Fibroblast of upper back skin (primary cell): ENCODE measurements at places on chromosomes 7 and 10.
A peak's percentile ranks its signal among the peaks of the same experiment; 100 is the strongest.

DNA sequence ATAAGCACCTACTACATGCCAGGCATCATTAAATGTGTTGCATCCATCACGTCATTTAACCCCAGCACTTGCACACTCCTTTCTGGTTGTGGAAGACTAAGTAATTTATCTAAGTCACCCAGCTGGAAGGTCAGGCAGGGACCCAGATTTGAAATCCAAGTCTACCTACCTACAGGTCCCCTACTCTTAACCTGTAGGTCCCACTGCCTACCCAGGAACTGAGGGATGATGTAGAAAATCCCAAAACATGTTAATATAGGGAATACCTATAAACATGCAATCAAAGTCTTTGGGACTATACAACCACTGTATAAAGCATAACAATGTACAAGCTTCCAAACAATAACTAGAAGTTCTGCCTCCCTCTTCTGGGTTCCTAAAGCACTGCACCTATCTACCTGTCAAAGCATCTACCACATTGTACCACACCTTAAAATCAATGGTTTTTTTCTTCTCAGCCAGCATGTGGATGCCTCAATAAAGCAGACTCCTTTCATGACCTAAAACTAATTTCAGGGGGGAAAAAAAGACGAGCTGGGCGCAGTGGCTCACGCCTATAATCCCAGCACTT is 5.6 kb downstream of the IL6 start:
- no peak for DNase-seq

DNA sequence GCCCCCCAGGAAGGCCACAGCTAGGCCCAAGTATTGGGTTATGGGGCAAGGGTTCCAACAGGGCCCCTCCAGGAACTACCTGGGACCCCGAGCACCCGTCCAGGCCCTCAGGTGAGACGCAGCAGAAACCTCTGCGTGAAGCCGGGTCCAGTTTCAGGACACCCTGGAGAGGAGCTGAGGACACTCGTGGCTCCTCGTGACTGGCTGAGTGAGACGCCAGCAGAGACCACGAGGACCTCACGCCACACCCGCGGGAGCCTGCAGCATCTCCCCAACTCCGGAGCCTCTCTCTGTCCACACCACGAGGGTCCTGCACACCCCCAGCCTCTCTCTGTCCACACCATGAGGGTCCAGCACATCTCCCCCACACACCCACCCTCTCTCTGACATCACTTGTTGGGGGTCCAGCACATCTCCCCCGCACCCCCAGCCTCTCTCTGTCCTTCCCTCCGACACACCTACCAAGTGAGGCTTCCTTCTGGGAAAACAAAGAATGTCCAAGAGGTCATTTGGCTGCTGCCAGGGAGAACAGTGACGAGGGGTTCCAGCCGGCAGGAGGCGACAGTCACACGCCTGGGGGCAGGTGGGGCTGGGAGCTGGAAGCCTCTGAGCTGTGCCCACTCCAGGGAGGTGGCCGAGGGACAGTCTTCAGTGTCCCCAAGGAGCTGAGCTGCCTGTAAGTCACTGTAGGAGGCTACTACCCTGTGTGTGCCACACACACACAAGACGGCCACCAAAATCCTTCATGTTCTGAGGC is 46.1 kb upstream of the PPP2R2D start:
- DNase-seq = no peak

- peak; percentile 82 for DNase-seq
Observed at GRCh38 chr7:98922392-98923187, 44.3 kb downstream of the TRRAP start.

- no peak for DNase-seq
Observed at GRCh38 chr7:75039166-75039565, 34.4 kb downstream of the RCC1L start.

DNA sequence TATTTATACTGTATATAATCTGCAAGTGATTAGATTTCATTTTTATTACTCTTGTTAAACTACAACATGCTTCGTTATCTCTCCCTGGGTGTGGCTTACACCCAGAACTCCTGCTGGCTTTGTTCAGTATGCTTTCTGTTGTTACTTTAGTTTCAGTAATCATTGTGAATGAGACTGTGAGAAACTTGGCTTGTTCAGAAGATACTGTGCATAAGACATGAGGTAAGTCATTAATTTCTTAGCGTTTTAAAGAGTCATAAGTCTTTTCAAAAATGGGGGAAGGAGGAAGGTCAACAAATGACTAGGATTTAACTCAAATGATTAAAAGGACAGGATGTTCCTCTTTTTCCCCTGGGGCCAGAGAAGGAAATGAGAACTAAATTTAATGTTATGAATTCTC is 11.6 kb upstream of the ADD3 start:
- DNase-seq = no peak

DNA sequence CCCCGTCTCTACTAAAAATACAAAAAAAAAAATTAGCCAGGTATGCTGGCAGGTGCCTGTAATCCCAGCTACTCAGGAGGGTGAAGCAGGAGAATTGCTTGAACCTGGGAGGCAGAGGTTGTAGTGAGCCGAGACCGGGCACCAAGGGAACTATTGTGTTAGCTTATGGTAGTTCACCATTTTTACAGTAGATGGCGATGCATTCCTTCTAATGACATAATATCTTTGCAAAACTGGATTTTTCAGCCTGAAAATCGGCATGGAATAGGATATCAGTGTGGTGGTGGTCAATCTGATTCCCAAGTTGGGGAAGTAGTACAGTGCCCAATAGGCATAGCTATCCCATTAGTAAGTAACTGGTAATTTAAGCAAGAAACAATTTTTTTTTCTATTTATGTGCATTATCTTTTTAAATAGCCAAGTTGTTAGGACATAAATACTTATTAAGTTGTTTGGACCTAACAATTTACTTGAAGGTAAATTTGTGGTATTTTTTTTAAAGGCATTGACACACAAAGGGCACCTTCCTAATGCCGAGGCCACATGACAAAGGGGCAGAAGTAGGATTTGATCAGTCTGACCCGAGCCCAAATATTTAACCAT is 17.6 kb upstream of the IMPDH1 start:
- peak; percentile 66 for DNase-seq

DNA sequence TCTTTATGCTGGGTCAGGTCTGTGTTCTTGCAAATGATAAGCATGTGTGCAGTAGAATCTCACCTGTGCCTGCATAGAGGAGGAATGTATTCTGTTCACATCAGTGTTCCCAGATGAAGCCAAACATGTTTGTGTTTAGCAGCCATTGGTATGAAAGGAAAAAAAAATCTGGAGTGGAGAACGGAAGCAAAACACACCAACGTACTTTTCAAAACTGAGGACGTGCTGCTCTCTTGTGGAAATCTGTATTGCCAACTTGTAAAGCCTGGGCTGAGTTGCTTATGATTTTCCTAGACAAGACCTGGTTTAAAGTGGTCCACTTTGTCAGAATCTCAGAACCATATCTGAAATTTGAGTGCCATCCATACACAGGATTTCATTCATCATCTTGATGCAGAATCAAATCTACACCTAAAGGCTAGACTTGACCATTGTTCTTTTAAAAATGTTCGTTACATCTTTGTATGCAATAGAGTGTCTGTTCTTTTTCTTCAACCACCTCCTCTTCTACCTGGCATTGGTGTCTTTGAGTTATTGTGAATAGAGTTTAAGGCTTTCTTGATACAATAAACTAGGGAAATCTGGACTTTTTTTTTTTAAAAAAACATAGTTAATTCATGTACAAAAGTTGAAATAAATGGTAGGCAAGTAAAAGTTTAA is 367.7 kb downstream of the PHF14 start:
- DNase-seq = peak; percentile 50

DNA sequence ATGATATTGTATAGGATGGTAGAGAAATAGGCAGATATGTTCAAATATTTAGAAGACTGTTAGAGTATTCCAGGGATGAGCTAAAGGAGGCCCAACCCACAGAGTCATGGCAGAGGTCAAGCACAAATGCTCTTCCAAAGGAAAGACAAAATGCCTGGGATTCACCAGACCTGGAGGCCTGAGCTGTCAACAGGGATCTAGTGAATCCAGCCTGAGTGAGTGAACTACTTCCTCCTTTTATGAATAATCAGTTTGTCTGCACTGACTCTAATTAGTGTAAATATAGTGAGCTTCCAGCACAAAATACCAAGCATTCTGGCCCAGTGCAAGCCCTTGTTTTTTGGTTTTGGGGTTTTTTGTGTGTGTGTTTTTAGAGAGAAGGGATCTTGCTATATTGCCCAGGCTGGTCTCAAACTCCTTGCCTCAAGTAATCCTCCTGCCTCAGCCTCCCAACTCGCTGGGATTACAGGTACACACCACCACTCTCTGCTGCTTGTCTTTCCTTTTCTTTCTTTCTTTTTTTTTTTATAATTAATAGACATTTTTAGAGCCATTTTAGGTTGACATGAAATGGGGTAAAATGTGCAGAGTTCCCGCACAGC is 244.4 kb downstream of the SKIDA1 start:
- DNase-seq = peak; percentile 58

DNA sequence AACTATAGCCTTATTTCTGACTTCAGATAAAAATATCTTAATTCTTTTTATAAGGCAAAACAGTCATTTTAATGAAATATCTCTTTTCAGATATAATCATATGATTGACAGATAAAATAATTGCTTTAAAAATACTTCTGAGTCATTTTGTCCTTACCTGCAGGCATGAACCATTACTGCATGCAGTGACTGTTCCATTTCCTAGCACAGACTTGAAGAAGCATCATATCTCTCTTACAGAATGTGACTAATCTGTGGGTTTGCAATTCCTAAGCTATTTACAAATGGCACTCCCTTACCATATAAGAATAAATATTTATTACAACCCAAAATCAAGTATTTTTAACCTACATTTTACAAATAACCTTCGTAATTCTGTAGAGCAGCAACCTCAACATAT is 120.7 kb downstream of the SRPK2 start:
- DNase-seq = peak; percentile 56

DNA sequence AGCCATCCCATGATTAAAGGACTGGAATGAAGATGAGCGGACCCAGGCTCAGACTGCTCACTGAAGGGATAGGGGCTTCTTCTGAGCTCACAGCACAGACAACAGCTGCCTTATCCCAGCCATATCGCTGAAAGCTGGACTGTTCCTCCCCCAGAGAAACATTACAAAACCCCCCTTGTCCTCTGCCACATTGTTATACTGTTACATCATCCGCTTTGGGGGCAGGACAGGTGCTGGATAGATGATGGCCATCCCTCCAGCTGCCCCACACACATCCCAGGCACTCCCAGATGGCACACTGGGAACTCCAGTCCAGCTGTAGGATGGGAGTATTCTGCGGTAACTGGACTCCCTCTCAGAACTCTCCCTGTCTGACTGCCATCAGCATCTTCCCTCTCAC is 58.7 kb upstream of the BTRC start:
- DNase-seq = no peak

DNA sequence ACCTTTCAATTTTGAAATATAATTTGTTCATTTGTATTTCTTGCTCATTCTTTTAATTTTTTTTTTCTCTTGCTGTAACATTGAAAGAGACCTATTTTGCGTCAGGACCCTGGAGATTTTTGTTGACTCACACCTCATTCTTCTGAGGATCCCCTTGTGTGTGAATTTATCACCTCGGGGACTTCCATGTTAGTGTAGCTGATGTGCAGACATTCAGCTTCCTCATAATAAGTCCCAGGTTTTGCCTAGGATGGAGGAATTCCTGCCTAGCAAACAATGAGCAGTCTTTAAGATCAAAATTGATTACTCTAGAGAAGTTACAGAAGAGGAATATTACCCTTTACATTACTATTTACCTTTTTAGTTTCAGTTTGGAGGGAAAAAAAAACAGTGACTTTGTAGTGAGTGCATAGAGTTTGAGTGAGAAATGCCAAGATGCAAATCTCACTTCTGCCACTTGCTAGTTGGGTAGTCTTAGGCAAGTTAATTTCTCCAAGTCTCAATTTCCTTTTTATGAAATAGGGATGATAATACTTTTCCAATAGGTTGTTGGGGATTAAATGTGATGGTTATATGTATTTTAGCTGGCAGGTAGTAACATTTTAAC is 14.3 kb downstream of the TES start:
- DNase-seq = no peak

GRCh38 chr7:13050703-13051102 is 363.3 kb downstream of the ARL4A start:
- DNase-seq = peak; percentile 65

GRCh38 chr7:30984359-30985107 is 20.8 kb downstream of the GHRHR start:
- DNase-seq = peak; percentile 18

DNA sequence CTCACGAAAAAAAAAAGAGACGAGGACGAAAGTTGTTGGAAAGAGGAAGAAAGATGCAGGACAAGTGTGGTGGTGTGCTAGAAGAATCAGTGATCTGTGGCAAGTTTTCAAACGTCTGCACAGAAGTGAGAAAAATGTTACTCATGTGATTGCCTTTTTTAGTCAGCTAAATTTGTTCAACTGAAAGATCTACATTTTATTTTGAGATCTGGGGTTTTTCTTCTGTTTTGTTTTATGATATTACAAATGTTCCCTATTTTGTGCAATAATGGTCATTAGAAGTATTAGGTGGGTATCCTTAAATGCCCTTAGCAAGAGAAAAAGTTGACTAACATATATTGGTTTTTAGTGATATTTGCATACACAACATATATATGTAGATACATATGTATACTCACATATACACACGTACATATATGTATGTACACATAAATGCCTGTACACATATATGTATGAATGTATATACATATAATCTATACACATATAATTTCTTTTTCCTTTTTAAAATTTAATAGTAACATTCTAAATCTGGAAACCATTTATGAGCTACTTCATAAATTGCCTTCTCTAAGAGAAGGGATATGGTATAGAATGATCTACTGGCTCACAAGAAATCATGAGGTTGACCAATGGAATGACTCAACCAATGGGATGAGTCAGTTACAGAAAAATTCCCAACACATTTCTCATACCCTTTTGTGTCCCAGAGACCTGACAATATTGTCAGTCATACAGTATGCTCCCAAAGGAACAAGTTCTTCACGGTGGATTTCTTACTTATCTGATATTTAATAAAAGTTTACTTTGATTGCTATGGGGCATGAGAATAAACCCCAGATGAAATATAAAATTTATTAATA is 38.4 kb downstream of the SLC39A12 start:
- DNase-seq = peak; percentile 88

DNA sequence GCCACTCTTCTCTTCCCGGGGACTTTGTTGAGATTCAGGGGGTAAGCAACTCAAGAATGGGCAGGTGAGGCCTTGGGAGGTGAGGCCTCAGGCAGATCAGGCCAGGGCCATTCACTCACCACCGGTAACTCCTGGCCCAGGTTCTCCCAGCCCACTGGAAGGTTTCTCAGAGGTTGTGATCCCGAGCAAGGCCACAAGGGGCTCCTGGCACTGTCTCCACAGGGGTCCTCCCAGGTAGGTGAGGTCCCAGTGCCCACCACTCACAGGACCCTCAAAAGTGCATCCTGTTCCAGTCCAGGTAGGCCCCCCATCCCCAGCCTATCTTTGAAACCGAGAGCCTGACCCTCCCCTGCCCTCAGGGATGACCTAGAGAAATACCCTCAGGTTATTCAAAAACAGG is 236.1 kb downstream of the BUB3 start:
- no peak for DNase-seq

- no peak for DNase-seq
Observed at GRCh38 chr10:63929831-63930467, 408.7 kb downstream of the REEP3 start.

GRCh38 chr10:118669020-118669791 is 73.8 kb upstream of the PRLHR start:
- peak; percentile 84 for DNase-seq

GRCh38 chr7:85343484-85343883 is 156.6 kb upstream of the SEMA3D start:
- no peak for DNase-seq
